Frontal cortex (tissue), 4 donors: ENCODE measurements at places on chromosomes 5 and 9. TPM values are rescaled to one million over a fixed set of nuclear protein-coding genes. Genes with fewer than 3 reads are reported as not detected.

AHRR gene
- total RNA-seq = 1.2 TPM

GTF3C5 gene
- total RNA-seq = 31.0 TPM

SURF2 gene
- 17.1 TPM for total RNA-seq

DBH gene
- under 0.01 TPM for total RNA-seq

FUBP3 gene
- total RNA-seq = 40.4 TPM

ATOSB gene
- 12.2 TPM for total RNA-seq

MARCOL gene
- total RNA-seq = not detected

NMRK1 gene
- total RNA-seq = 6.1 TPM

NEURL1B gene
- total RNA-seq = 16.3 TPM

NR5A1 gene
- not detected for total RNA-seq

OGN gene
- total RNA-seq = 17.5 TPM

AGXT2 gene
- not detected for total RNA-seq

QRFP gene
- total RNA-seq = under 0.01 TPM

CCDC171 gene
- 28.9 TPM for total RNA-seq

ADAMTS2 gene
- total RNA-seq = 3.3 TPM

BTNL8 gene
- total RNA-seq = not detected

C9 gene
- under 0.01 TPM for total RNA-seq

TEK gene
- total RNA-seq = 6.9 TPM

ANKRD34B gene
- total RNA-seq = 0.41 TPM

ZDHHC11 gene
- total RNA-seq = 5.7 TPM

TAF11L12 gene
- total RNA-seq = not detected

KCNIP1 gene
- total RNA-seq = 15.5 TPM

SPATA31E1 gene
- not detected for total RNA-seq

ESM1 gene
- not detected for total RNA-seq

GRIA1 gene
- 207 TPM for total RNA-seq

SLC25A46 gene
- total RNA-seq = 212 TPM
